ENCODE measurements at places on chromosomes 7 and 10. TPM values are rescaled to one million over a fixed set of nuclear protein-coding genes. Genes with fewer than 3 reads are reported as not detected.

Gene P4HA1
- total RNA-seq = 19.0 TPM

Gene FAM131B
- 0.66 TPM for total RNA-seq

Gene LIPM
- total RNA-seq = not detected

Gene C10orf53
- total RNA-seq = not detected

Gene COPG2
- total RNA-seq = 13.1 TPM

Gene FAM25A
- total RNA-seq = not detected

Gene ADCYAP1R1
- total RNA-seq = 0.27 TPM

Gene PRPS1L1
- not detected for total RNA-seq

Gene CHN2
- total RNA-seq = 125 TPM

DNA sequence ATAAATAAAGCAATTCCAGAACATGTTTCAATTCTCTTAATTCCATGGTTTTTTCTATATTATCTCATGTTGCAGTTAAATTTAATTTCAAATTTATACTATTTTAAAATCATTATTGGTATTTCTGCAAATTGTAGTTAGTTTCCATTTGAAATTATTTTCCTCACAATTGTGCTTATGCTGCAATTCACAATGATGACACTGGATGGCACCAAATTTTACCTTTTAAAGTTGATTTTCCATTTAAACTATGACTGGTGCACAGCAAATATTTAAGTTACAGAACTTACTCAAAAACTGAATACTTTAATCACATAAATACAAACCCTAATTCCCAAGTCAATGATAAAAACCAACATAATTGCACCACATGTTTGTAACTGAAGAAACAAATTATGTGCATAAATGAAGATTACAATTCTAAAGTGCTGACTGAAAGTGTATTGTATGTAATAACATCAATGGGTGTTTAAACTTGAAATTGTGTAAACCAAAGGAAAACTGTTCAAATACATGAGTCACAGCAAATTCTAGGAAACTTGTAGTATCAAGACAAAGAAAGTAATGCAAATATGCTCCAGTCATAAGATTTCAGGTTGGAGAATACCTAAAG lies 75.3 kb upstream of the AASS start:
- DNase-seq = no peak
- H3K36me3 ChIP-seq = no peaks in the 10 kb centered on the region
- no peaks in the 10 kb centered on the region for H3K27me3 ChIP-seq
- H3K4me3 ChIP-seq = no peak overlapping the region
- H3K4me1 ChIP-seq = no peaks in the 10 kb centered on the region
- no peak overlapping the region for H3K27ac ChIP-seq

DNA sequence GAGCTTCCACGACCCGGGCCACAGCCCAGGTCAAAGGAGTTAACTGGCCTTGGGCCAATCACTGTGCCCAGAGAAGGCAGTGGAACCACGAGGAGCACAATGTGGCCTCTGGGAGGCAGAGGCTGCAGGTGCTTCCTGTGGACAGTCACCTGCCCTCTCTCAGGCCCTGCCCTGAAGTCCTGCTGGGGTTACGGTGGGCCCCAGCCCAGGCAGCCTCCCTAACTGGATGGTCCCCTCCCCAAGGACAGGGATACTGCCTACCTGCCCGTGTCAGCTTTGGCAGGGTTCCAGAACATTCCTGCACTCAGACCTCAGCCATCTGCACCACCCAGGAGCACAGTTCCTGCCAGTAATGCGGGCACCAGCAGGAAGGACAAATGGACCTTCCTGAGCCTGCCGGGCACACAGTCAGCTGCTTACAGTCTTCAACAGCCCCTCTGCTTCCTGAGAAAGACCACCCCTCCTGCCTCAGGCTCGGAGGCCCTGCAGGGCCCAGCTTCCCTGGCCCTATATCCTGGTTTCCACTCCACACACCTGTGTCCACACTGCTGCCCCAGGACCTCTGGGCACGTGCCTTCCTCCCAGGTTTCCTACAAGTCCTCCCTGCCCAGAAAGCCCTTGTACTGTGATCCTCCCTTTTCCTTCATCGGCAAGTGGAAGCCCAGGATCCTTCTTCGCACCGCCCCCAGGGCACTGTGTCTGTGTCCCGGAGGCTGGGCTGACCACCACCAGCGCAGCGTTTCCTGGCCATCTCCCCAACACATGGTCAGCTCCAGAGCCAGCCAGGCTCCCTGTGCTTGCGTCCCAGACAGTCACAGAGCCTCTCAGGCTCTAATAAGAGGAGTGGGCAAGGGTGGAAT lies 23.3 kb downstream of the WDR86 start:
- peaks cover 5% of the 10 kb centered on the region for H3K27me3 ChIP-seq
- H3K4me3 ChIP-seq = no peak overlapping the region
- no peak for DNase-seq
- no peak overlapping the region for H3K27ac ChIP-seq
- H3K4me1 ChIP-seq = peaks cover 9% of the 10 kb centered on the region
- H3K36me3 ChIP-seq = no peaks in the 10 kb centered on the region

DNA sequence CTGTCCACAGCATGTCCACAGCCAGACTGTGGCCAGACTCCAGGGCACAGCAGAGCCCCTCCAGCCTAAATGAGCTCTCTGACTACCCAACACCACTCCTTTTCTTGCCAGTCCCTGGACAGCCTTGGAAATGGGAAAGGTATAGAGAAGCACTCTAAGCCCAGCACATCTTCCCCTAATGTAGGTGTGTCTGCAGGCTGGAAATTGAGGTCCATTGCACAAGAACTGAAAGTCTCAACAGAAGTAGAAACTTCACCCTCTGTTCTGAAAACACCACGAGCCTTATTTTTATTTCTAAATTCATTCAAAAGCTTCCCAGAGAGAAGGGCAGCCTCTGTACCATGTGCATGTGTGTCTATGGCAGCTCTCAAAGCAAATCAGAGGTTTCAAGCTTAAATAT lies 3.7 kb upstream of the KCNMA1 start:
- peaks cover 10% of the 10 kb centered on the region for H3K27me3 ChIP-seq
- no peak for DNase-seq
- H3K27ac ChIP-seq = no peak overlapping the region
- no peaks in the 10 kb centered on the region for H3K36me3 ChIP-seq
- no peaks in the 10 kb centered on the region for H3K4me1 ChIP-seq
- H3K4me3 ChIP-seq = no peak overlapping the region

GRCh38 chr7:98079891-98080648 lies 26.6 kb upstream of the LMTK2 start:
- H3K27me3 ChIP-seq = no peaks in the 10 kb centered on the region
- H3K36me3 ChIP-seq = no peaks in the 10 kb centered on the region
- no peaks in the 10 kb centered on the region for H3K4me1 ChIP-seq
- no peak for DNase-seq
- H3K4me3 ChIP-seq = no peak overlapping the region

DNA sequence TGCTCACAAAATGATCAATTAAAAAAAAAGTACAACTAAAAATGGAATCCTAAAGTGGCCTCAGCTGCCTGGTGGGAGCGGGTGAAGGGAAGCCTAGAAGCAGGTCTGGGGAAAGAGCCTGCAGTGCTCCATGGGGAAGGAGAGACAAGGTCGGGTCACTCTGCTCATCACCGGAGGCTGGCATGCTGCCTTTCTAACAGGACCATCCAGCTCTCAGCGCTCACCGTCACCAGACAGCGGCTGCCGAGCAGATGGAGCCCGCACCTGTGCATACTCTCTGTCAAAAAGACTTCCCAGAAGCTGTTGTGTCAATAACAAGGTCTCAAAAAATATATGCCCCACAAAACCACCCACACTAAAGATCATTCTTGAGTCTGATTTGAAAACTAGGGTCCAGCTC lies 112.8 kb downstream of the BAMBI start:
- no peaks in the 10 kb centered on the region for H3K27me3 ChIP-seq
- H3K4me1 ChIP-seq = no peaks in the 10 kb centered on the region
- no peak overlapping the region for H3K27ac ChIP-seq
- no peak for DNase-seq

DNA sequence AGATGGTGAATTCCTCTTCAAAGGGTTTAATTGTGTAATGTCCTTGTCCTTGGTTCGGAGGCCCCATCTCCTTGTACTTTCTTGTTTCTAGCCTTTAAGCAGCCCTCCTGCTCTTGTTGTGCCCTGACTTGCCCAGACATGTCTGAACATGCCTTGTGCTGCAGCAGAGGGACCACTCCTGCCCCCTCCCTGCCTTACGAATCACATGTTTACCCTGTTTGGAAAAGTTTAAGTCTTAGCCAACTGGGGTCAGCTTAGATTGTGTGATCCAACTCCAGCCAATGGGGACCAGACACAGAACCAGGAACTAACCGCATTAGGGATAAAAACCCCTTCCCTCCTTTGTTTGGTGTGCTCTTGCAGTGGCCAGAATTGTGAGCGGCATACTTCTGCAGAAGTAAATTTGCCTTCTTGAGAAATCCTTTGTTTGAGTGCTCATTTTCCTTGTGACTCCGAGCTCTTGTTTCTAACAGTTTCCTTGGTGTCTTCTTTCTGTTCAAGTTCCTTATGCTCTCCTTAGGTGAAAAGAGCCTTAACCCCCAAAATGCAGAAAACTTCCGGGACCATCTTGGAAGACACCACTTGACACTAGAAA lies 29.4 kb downstream of the CLRN3 start:
- no peak overlapping the region for H3K4me3 ChIP-seq
- H3K27ac ChIP-seq = no peak overlapping the region
- no peaks in the 10 kb centered on the region for H3K4me1 ChIP-seq

- H3K27ac ChIP-seq = no peak overlapping the region
- no peaks in the 10 kb centered on the region for H3K36me3 ChIP-seq
- H3K4me1 ChIP-seq = no peaks in the 10 kb centered on the region
Measured at GRCh38 chr7:114554781-114555537, 140.3 kb downstream of the FOXP2 start.

DNA sequence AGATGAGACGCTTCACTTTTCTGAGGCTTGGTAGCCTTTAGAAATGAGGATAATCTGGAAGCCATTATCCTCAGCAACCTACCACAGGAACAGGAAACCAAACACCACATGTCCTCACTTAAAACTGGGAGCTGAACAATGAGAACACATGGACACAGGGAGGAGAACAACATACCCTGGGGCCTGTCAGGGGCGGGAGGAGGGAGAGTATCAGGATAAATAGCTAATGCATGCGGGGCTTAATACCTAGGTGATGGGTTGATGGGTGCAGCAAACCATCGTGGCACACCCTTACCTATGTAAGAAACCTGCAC lies 48.9 kb downstream of the LRGUK start:
- no peaks in the 10 kb centered on the region for H3K36me3 ChIP-seq
- DNase-seq = no peak
- no peaks in the 10 kb centered on the region for H3K27me3 ChIP-seq
- no peaks in the 10 kb centered on the region for H3K4me1 ChIP-seq
- no peak overlapping the region for H3K4me3 ChIP-seq

- DNase-seq = no peak
- H3K4me1 ChIP-seq = no peaks in the 10 kb centered on the region
- H3K27ac ChIP-seq = no peak overlapping the region
- no peaks in the 10 kb centered on the region for H3K27me3 ChIP-seq
Measured at GRCh38 chr7:155862123-155862892, 50.0 kb upstream of the SHH start.

DNA sequence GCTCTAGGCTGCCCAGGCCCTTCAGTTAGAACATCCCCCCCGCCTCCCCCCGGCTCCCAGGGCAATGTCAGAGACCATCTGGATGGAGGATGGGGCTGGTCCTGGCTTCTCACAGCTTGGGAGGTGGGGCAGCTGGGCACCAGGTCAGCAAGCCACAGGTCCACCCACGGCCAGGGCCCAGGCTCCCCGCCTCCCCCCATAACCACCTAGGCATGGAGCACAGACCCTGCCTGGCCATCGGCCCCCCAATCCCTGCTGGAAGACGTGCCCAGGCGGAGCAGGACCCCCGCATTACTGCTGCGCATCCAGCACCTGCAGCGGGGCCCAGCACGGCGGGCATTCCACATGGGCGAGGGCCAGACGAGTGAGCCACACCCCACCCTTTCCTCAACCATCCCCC lies 169.6 kb downstream of the ELFN1 start:
- H3K36me3 ChIP-seq = no peaks in the 10 kb centered on the region
- no peak overlapping the region for H3K4me3 ChIP-seq
- H3K27me3 ChIP-seq = no peaks in the 10 kb centered on the region
- no peaks in the 10 kb centered on the region for H3K4me1 ChIP-seq

- H3K4me1 ChIP-seq = no peaks in the 10 kb centered on the region
- H3K27ac ChIP-seq = no peak overlapping the region
- DNase-seq = no peak
- no peaks in the 10 kb centered on the region for H3K36me3 ChIP-seq
- H3K4me3 ChIP-seq = no peak overlapping the region
- no peaks in the 10 kb centered on the region for H3K27me3 ChIP-seq
Measured at GRCh38 chr10:33454554-33454953, 120.1 kb upstream of the NRP1 start.

DNA sequence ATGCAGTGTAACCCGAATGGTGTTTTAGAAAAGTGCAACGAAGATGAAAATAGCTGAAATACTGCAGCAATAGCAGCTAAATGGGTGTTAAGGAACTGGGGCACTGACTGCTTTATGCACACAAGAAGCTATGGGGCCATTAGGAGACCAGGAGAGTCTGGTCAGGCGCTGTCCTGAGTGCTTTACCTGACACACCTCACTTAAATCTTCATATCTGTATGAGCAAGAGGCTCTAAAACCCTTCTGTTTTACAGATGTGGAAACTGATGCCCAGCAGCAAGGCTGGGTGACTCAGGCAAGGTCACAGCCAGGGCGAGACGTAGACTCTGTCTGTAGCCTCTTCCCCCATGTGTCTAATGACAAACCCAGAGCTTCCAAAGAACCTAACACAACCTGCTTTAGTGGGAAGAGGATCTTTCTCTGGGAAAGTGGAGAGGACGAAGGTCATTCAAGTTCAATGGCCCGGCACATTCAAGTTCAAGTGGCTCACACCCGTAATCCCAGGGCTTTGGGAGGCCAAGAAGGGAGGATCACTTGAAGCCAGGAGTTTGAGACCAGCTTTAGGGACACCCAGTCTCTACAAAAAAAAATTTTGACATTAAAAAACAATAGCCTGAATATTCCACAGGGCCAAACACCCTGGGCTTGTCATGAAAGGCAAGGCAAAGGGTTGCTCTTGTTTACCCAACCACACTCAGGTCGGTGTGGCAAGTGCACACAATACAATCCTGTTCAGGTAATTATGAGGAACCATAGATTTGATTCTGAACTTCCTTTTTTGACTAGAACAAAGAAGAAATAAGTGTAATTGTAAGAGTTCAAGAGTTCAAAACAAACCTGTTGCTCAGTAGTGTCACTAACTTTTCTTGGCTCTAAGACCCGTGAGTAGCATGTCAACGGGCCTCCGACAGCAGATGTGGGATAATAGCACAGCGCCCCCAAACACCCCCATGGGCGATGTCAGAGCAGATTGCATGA lies 53.7 kb upstream of the KLF6 start:
- no peak overlapping the region for H3K27ac ChIP-seq
- no peaks in the 10 kb centered on the region for H3K36me3 ChIP-seq

DNA sequence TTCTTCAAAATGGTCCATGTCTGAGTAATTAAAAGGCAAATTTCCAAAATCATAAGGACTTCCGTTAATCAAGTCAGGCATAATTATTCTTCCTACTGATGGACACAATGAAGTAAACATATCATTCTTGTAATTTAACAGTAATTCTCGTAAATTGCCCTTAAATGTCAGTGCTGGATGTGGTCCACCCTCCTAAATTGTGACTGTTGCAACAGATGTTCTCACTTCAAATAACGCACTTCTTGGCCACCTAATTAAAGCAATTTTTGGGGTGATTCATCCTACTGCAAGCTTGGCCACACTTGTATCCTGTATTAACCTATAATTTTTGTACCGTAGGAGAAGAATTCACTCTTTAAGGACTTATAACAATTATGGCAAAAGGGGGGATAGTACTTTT lies 1.9 kb downstream of the COL1A2 start:
- DNase-seq = no peak
- no peaks in the 10 kb centered on the region for H3K27me3 ChIP-seq
- no peaks in the 10 kb centered on the region for H3K4me1 ChIP-seq
- H3K4me3 ChIP-seq = no peak overlapping the region

GRCh38 chr10:67925449-67926005 lies 41.1 kb downstream of the SIRT1 start:
- no peaks in the 10 kb centered on the region for H3K4me1 ChIP-seq
- no peak overlapping the region for H3K27ac ChIP-seq
- no peak overlapping the region for H3K4me3 ChIP-seq
- H3K36me3 ChIP-seq = peaks cover 43% of the 10 kb centered on the region

Measured in Peyer's patch (tissue), 4 donors.